ENCODE measurements at places on chromosomes 12 and 14.

GRCh38 chr12:109760930-109761921 is 47.6 kb downstream of the FAM222A start:
- DNase-seq, result no peak

- DNase-seq, result no peak
Measured at GRCh38 chr12:27987331-27987730, 14.8 kb upstream of the PTHLH start.

- no peak for DNase-seq
Measured at GRCh38 chr14:63200767-63201166, 3.5 kb upstream of the RHOJ start.

DNA sequence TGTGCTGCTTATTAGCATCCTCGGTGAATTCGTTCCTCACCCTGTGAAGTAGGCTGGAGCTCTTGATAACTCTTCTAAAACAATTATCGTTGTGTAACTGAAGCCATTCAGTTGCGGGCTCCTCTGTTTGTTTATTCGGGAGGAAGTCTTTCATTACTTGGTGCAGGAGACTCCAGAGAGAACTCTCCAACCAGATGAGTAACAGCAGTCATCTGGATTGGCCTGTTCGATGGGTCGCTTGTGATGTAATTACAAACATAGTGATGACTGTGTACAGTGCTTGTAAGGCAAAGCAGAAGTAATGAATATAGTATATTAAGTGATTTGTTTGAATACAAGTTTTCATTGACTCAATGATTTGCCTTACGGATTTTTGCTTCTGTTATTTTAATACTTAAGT is 10.9 kb downstream of the ATP6V0A2 start:
- DNase-seq, result no peak

GRCh38 chr14:31858868-31859267 is 218.2 kb upstream of the ARHGAP5 start:
- no peak for DNase-seq

GRCh38 chr14:61860294-61860918 is 98.2 kb downstream of the SNAPC1 start:
- DNase-seq, result peak; percentile 82

- no peak for DNase-seq
Measured at GRCh38 chr14:90587918-90588317, 191.1 kb downstream of the CALM1 start.

DNA sequence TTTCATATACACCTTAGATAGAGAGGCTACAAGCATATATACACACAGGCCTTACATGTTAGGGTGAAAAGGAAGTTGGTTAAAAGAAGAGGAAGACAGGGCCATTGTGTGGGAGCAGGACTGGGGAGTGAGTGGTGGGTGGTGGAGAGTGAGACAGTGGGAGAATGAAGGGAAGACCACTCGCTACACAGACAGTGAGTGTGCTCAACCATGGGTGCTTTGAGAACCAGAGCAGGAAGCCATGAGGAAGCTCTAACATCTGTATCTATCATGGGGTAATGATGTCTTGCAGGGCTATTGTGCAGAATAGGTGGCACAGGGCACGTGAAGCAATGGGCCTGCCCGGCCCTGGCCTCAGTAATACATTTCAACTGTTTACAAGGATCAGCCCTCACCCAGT is 11.4 kb upstream of the KRT74 start:
- DNase-seq, result no peak

DNA sequence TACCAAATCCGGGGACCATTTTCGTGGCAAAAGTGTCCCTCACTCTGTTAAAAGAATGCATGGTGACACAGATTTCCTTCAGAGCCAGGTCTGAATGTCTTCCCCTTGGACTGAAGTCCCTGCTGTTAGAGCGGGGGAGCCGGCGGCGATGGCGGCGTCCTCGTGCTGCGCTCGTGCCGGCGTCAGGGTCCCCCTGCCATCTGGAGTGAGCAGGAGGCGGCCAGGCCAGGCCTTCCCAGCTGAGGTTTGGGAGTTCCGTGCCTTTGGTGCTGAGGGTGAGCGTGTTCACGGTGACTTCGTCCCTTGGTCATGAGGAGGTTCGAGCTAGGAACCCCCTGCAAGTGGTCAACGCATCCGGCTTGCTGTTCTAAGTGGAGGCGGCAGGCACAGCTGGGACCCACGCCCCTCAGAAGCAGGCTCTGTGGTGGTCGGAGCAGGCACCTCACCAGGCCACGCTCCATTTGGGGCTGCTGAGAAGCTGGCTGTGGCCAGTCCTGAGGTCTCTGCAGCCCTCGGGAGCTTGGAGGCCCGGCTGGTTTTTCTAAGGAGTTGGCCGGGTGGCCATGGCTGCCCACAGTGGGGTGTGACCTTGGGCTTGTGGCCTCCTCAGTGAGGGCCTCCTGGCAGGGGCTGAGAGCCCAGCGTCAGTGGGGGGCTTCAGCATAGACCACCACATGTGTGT is 9.5 kb downstream of the ZFYVE21 start:
- DNase-seq, result no peak

GRCh38 chr14:99863059-99863458 is 69.8 kb downstream of the EML1 start:
- DNase-seq, result no peak

GRCh38 chr12:62288328-62288727 is 28.1 kb downstream of the USP15 start:
- no peak for DNase-seq

DNA sequence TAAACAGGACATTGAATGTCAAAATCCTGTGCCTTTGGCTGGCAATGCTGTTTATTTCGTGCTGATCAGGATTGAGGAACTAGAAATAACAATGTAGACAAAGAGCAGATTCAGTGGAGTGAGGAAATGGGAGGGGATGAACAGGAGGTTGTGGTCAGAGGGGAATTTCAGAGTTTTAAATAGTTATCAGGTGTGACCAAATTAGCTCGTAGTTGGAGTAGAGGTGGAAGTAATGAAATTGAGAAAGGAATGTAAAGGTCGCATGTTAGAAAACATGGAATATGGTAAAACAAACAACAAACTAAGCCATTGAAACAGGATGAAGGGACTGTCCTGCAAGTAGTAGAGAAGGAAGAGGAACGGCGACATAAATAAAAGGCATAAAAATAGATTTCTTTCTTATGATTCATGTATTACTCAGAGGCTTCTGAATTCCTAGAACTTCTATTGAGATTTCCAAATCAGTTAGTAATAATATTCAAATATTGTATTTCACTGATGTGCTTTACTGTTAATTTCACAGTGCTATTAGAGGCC is 9.5 kb upstream of the SAV1 start:
- DNase-seq, result no peak

All from GM23338 (cell line).